ENCODE measurements at places on chromosomes 5 and 9.

GRCh38 chr5:82169892-82170291 lies 108.3 kb downstream of the RPS23 start:
- no peak for DNase-seq

GRCh38 chr5:173557123-173557903 lies 59.1 kb downstream of the BOD1 start:
- no peak for DNase-seq

GRCh38 chr5:151238303-151238741 lies 14.4 kb upstream of the CCDC69 start:
- DNase-seq: no peak

DNA sequence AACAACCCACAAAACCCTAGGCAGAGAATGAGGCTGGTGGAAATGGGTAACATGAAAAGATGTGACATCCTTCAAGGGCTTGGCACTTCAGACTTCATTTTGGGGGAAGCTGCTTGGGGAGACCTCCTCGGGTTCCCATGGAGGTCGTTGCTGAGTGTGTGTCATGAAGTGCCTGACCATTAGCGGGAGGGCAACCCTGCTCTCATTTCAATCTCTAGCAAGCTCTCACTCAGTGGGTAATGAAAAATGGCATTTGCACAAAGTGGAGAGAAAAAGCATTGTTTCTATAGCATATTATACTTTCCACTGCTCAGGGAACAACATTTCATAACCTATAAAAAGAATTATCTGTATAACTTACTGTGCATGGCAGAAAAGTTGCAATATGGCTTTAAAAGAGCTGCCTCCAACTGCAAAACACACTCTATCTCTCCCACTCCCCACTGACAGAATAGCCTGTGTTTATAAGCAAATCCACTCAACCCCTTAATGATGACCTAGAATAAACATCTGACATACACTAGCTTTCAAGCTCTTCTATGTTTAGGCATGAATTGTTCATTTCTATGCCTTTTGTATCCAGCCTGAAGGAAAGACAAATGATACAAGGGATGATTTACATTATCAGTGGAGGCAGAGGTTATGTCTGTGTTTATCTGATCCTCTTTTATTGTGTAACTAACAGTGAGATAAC lies 357.2 kb downstream of the ZSWIM6 start:
- no peak for DNase-seq

DNA sequence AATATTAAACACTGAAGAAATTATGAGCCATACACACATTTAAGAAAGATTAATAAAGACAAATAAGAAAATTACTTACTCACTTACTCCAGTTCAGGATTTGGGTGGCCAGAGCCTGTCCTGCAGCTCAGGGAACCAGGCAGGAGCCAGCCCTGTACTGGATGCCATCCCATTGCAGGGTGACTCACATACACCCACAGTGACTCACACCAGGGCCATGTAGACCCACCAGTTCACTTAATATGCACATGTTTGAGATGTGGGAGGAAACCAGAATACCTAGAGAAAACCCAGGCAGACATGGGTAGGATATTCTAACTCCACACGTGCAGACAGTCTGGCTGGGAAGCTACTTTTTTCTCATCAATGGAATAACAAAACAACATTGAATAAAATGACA lies 49.6 kb upstream of the ADRB2 start:
- no peak for DNase-seq

DNA sequence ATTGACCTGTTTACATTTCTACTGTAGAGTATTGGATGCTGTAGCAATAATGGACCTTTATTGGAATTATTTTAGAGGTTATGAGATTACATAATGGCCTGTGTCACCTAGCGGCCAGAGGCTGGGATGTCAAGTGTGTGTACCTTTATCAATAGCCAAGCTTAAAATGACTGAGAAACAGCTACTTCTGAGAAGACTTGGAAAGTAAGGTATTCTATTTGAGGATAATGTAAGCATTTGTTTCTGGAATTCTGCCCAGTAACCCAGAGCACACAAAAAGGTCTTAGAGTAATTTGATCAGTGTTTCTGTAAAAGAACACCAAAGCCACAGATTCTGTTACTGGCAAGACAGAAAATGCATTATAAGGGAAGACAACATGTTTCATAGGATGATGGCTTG lies 116.8 kb downstream of the MACIR start:
- DNase-seq: no peak

DNA sequence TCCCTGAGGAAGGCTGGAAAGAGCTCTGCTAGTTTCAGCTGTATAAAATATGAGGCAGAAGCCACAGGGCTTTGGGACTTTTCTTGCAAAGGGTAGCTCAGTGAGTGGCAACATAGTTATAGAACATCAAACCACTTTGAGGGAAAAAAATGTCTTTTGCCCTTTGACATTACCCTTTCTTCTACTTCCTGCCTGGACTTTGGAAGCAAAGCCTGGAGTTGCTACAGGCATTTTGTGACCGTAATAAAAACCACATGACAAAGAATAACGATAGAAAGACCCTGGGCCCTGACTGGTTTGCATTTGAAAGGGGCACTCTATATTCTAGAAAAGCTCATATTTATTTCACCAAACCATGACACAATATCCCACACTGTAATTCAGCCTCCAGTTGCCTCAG lies 440.9 kb downstream of the DIRAS2 start:
- no peak for DNase-seq

DNA sequence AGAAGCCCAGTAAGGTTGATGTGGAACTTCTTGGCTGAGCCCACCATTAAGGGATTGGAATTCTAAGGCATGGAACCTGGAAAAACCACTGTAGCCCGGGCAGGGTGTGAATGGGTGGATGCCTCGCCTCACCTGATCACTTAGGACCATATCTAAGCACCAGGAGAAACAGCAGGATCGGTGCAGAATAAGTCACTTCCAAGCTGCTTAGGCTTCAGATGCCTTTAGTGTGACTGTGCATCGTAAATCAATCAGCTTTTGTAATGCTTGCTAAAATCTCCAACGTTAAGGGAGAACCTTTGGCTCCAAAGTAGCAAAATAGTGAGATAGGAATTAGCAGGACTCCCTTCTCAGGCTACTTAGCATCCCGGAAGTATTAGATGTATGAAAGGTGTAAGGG lies 103.9 kb upstream of the MEGF10 start:
- DNase-seq: no peak

GRCh38 chr9:13971415-13971814 lies 342.5 kb downstream of the NFIB start:
- DNase-seq: no peak

GRCh38 chr9:34995670-34996060 lies 6.1 kb downstream of the DNAJB5 start:
- no peak for DNase-seq

DNA sequence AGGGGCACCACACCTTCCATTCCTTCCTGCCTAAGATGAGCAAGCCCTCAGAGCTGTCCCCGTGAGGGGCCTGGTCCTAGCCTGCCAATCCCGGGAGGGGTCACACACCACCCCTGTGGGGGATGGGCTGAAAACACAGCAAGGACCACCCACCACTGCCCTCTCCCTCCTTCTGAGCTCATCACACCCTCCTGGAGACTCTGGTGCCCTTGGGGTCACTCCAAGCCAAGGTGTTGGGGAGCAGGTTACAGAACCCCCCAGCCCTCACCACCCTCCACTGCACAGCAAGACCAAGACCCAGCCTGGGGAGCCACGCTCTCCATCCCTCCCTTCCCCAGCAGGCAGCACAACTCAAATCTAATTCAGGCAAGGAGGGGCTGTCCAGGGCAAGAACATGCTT lies 60.5 kb upstream of the PPP1R26 start:
- no peak for DNase-seq

GRCh38 chr5:74632947-74633356 lies 7.6 kb downstream of the ENC1 start:
- no peak for DNase-seq

DNA sequence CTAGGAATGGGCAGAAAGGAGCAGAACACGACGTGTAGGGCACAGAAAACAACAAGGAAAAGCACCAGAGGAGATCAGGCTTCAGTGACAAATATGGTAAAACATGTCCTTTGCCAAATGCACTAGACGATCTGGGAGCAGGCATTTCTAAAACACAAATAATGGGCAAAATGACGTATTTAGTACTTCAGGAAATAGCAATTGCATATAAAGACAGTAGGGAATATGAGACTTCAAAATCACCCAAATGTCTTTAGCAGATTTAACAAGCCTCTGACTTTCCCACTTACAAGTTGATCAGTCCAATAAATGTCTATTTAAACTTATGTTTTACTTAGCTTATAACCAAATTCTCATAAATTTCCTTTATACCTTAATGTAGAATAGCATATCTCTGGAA lies 969.6 kb upstream of the C9orf72 start:
- no peak for DNase-seq

DNA sequence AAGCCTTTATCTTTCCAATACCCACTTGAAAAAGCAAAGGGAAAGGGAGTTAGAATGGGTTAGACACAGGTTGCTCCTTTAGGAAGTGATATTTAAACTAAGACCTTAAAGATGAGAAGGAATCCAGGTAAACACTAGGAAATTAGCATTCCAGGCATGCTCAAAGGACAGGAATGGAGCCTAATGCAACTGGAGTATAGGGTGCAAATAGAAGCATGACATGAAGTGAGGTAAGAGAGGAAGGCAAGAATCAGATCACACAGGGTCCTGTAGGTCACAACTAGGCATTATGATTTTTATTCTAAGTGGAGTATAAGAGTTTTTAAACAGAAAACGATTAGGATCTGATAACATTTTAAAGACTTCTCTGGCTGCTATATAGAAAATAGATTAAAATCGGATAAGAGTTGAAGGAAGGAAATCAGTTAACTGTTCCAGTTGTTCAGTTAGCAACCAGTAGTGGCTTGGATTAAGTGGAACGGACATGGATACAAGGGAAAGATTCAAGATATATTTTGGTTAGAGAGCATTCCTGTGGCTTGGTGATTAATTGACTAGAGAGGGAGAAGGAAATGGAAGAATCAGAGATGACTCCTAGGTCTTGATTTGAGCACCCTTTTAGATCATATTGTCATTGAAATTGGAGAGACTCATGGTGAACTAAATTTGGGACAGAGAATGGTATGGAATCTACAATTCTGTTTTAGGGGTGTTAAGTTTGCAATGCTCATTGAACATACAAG lies 95.9 kb downstream of the FBXO4 start:
- no peak for DNase-seq

DNA sequence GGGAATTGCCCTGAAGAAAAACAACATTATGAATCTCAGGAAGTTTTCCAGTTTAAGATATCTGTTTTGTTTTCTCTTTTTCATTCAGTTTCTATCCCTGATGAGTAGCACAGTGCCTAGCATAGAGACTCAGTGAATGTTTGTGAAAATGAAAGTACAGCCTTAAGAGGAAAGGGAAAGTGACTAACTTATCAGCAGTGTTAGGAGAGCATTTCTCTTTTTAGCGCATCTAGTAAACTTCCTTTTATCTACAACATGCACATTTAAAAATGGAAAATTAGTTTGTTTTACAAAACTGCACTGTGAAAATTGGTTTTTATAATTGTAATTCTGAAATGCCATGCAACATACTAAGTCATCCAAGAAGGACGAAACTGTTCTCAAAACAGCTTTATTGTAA lies 110.8 kb downstream of the SMARCA2 start:
- no peak for DNase-seq

DNA sequence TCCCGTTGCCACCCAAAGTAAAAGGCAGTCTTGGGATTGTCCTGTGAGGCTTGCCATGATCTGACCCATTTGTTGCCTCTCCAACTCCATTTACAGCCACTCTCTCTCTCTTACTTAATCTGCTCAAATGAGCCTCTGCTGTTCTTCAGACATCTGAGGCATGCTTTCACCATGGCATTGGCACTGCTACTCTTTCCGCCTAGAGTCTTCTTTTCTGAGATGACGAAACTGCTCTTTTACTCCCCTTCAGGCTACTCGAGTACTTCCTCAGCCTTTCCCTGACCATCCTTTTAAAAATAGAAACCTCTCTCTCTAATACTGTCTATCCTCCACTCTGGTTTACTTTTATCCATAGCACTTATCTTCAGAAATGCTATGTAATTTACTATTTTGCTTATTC lies 9.0 kb downstream of the FOCAD start:
- DNase-seq: no peak
